ENCODE measurements at places on chromosomes 2 and 18.

GRCh38 chr2:19987936-19988335 is 2.0 kb downstream of the WDR35 start:
- DNase-seq = no peak

DNA sequence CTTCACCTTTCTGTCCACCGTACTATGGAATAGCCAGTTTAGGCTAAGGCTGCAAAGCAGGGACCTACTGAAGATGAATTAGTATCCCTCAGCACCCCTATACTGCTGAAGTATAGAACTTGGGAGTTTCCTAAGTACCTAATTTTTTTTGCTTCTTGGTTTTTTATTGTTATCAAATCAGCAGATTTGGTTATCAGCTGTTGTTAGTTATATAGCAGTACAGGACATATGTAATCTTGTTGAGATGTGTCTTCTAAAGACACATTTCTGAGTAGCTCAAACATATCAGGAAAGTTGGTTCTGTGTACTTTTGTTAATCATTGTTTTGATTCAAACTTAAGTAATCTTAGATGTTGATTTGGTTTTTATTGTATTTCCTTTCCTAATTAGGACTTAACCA is 5.2 kb downstream of the MYL12A start:
- DNase-seq = no peak

GRCh38 chr2:85772841-85773491 is 19.2 kb downstream of the ATOH8 start:
- DNase-seq = no peak

GRCh38 chr2:12014088-12014960 is 267.9 kb downstream of the LPIN1 start:
- peak; percentile 78 for DNase-seq

- DNase-seq = no peak
Observed at GRCh38 chr2:72581560-72582181, 244.2 kb downstream of the EXOC6B start.

GRCh38 chr18:74896390-74896991 is 298.8 kb downstream of the ZNF407 start:
- DNase-seq = no peak

GRCh38 chr18:45156946-45157345 is 458.3 kb upstream of the SLC14A2 start:
- peak; percentile 32 for DNase-seq

GRCh38 chr18:79597831-79598632 is 81.6 kb upstream of the CTDP1 start:
- DNase-seq = no peak

GRCh38 chr2:217539126-217539525 is 463.7 kb downstream of the TNS1 start:
- DNase-seq = no peak

GRCh38 chr2:188622601-188623260 is 331.1 kb downstream of the GULP1 start:
- DNase-seq = no peak

GRCh38 chr2:9807056-9807455 is 36.2 kb upstream of the TAF1B start:
- DNase-seq = no peak

DNA sequence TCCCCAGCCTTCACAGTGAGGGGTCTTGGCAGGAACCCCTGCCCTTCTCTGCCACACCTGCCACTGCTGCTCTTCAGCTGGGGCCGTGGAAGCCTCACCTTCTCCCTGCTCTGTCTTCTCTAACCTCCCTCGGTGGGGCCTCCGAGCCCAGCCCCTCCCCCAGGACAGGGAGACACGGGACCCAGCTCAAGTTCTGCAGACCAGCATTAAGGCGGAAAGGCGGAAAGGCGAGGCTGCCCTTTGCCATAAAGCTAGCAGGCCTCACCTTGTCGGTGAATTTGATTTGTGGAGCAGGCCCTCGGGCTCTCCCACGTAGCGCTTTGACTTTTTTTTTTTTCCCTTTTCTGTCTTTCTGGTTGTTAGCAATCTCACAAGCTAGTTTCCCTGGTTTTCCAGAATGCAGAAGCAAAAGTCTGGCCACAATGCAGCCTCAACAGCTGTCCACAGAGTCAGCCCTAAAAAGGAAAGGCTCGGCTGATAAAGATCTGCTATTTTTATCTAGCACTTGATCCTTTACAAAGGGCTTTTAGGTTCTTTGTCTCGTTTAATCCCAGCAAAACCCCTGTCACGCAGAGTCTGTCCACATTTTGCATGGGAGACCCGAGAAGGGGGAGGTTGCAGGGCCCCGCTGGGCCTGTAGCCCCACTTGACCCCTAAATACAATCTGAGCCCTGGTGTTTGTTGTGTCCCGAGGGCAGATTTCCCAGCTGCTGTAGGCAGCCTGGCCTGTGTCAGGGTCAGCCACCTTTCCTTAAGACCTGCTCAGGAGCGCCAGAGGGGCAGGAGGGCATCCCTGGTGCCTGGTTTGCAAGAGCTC is 6.0 kb downstream of the ITM2C start:
- DNase-seq = no peak

DNA sequence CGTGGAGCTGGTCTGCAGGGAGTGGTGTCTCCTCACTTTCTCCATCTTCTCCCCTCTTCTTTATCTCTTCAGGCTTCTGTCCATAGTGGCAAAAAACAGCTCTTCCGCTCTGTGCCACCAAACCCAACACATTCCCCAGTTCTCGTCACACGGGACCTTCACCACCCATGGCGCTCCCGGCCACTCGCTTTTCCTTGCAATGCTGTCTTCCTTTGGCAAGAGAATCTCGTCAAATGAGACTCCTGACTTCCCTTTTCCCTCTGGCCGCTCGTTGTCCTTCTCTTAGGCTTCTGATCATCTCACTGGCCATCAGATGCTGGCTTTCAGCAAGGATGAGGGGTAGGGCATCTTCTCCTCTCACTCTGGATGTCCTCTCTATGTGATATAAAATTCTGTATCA is 72.9 kb downstream of the DCDC2C start:
- no peak for DNase-seq

DNA sequence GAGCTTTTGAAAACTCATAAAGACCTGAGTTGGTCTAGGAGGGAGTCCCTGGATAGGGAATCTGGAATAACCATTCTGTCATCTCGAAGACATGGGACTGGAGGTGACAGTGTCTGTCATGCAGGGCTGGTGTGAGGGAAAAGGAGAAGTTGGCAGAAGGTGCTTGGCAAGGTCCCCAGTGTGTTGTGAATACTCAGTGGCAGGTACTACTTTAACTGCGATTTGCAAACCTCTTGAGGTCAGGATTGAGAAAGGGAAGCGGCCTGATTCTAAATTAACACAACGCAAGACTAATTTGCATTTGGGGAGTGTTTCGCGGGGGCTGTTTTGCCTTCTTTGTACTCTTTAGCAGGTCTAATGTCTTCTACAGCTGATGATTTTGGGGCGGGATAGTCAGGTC is 77.0 kb upstream of the TMEM200C start:
- no peak for DNase-seq

DNA sequence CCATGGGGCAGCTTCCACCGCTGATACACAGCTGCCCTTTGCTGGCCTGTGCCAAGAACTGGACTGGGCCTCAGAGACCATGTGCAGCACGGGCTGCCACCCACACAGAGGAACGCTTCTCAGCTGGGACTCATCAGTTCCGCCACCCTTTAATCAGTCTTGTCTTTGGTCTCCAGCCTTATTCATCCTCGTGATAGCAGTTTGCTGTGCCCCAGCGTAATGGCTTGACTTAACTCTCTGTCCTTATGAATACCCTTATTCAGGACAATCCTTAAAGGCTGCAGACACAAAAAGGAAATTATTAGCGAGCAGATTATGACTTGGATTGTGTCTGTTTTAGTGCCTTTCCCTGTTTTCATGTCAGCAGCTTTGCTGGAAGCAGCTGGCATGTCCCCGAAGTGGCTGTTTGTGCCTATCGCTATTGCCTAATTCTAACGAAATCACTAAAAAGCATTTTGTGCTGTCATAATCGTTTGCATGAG is 108.9 kb upstream of the DAPL1 start:
- peak; percentile 2 for DNase-seq

GRCh38 chr2:17388798-17389197 is 129.4 kb downstream of the RAD51AP2 start:
- DNase-seq = peak; percentile 44

DNA sequence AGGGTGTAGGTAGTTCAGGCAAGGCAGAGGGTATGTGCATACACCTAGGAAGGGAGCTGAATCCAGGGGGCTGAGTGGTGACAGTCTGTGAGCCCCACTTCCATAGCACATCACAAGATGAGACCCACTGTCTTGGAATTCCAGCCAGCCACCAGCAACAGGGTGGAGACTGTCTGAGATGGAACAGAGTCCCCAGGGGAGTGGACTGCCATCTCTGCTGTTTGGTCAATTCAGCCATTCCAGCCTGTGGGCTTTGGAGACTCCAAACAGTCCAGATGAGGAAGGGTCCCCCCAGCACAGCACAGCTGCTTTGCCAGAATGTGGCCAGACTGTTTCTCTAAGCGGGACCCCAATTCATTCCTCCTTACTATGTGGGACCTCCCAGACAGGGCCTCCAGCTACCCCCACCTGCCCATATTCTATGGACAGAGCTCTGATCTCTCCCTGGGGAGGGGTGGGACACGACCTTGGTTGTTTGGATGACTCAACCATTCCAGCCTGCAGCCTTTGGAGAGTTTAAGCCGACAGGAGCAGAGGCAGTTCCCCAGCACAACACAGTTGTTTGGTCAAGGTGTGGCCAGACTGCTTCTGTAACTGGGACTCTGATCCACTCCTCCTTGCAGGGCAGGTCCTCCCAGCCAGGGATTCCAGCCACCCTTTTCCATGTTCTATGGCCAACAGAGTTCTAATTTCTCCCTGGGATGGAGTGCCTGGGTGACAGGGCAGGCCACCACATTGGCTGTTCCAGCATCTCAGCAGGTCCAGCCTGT is 178.0 kb downstream of the RND3 start:
- DNase-seq = peak; percentile 19

DNA sequence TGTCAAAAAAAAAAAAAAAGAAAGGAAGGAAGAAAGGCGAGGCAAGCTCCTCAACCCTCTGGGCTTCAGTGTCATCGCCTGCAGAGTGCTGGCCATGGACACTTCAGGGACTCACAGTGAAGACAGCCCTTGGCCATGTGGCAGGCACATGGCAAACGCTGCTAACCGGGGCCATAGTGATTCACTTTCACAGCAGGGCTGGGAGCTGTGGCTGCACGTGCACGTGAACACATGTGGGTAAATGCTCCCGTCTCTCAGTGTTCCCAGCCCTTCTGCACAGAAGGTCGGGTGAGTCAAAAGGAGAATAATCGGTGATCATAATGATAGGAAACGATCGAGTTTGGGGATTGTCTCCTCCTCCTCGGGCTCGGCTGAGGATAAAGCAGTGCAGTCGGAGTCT is 46.1 kb upstream of the UBE2F start:
- DNase-seq = peak; percentile 55

DNA sequence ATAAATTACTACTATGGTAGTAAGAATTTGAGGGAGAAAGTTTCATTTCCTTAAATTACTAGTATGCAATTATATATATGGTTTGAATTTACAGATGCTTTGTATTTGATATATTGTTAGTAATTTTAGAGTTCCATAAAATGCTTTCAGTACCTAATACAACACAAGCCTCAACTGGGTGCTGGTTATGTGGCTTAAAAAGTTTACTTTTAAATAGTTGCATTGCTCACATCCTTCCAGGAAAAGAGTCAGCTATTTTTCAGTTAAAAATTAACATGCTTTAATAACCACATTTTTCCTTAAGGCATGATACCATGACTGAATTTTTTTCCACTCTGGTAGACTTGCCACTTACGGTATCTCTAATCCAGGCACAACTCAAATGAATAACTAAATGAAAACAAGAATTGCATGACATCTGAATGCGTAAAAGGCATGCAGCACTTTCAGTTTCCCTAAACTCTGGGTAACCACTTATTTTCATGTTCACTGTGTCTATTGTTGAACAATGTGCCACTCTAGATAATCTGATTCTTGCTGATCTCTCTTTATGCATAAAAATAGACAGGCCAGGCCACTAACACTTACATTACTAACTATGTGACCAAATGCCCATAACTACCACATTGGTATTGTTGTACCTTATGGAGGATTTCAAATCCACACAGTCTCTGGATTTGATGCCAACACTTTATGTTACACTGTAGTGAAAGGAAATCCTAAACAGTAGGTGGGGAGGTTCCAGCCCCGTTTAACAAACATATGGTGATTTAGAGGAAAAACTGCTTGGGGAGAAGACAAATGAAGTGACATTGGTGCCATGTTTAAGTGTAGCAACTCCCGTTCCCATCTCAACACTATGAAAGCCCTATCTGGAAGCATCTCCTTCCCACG is 35.5 kb upstream of the SLC35F5 start:
- DNase-seq = no peak

DNA sequence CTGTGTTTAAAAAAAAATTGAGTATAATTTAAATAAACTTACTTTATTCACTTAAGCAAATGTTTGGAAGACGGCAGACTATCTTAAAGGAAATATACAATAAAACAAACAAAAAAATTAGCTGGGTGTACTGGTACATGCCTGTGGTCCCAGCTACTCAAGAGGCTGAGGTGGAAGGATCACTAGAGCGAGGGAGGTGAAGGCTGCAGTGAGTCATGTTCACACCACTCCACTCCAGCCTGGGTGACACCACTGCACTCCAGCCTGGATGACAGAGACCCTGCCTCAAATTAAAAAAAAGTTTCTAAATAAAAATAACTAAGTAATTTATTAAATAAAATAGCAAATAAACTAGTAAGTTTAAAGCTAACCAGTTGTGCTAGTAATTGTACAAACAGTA is 7.5 kb downstream of the PUM2 start:
- no peak for DNase-seq

DNA sequence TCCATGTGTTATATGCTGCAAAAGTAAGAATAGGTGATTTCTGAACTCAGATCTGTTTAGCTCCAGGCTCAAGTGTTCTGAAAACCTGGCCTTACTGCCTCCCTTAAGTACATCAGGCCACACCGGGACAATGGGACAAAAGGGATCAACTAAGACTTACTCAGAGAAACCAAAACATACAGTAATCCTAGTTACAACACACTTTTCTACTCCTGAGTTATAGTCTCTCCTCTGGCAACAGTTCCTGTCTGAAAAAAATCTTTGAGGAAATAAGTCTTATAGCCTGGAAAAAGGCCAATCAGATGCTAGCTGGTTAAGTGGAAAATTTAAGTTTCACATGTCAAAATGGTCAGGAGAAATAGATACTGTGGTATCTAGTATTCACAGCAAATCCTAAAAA is 5.6 kb downstream of the METTL5 start:
- DNase-seq = peak; percentile 63

GRCh38 chr18:6997808-6998207 is 119.8 kb downstream of the LAMA1 start:
- no peak for DNase-seq

- no peak for DNase-seq
Observed at GRCh38 chr2:212713681-212714080, 175.1 kb upstream of the ERBB4 start.

- peak; percentile 70 for DNase-seq
Observed at GRCh38 chr18:70046207-70046606, 98.5 kb upstream of the CD226 start.

DNA sequence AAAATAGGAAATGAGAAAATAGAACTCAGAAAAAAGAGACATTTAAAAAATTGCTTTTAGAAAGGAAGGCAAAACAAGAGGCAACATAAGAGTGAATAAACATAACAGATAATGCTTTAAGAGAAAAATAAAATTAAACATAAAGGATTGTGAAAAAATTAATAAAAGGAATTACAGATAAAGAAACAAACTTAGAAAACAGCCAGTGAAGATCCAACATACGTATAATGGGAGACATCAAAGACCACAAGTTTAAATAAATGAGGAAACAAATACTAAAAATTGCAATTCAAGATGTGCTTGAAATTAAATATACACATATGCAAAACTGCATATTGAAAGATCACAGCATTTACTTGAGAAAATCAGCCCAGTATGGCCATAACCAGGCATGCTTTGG is 448.9 kb downstream of the NBAS start:
- DNase-seq = no peak

- peak; percentile 94 for DNase-seq
Observed at GRCh38 chr2:9380702-9381628, 42.4 kb downstream of the ITGB1BP1 start.
